ENCODE measurements at places on chromosomes 12 and 14. TPM values are rescaled to one million over a fixed set of nuclear protein-coding genes. Genes with fewer than 3 reads are reported as not detected.

Gene ENDOU
- total RNA-seq: not detected

Gene BCL2L14
- total RNA-seq: 10.4 TPM

DNA sequence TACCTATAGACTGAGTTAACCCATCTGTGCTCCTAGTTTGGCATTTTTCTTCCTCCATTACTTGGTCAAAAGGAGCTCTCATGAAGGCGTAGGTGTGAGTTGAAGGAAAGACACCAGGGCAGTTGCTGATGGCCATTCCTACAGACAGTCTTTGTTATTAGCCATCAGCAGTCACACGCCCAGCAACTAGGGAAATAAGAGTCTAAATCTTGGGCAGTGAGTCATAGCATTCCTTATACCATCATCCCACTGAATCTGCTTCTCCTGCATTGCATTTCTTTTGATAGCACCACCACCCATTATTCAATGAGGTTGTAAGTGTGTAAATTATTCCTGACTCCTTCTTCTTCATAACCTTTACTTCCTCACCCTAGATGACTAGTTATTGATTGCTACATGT, 150.9 kb upstream of the IGF1 start:
- no peak for DNase-seq

- no peak for DNase-seq
Measured at GRCh38 chr12:63885401-63885800, 40.9 kb downstream of the SRGAP1 start.

GRCh38 chr12:57834086-57834876, 12.2 kb downstream of the CTDSP2 start:
- DNase-seq: no peak

DNA sequence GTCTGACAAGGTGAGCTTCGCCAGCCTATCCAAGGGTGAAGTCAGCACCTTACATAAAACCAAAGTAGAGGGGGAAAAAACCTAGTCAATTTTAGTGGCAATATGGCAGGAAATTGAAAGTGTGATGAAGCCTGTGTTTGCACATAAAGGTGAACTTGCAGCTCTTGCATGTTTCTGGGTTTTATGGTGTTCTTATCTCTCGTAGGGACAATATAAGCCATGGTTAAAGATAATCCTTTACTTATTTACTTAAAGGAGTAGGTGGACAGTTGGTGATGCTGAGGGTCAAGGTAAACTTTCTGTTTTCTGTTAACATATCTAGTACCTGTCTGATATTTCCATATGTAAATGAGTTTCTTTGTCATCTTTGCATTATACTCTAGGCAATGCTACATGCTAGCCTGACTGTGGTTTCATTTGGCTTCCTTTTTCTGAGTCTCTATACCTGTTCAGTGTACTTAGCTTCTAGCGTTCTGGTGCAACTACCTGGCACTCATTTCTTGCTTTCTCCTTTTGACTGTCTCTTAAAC, 32.8 kb downstream of the CCDC91 start:
- no peak for DNase-seq

GRCh38 chr14:31560759-31561154, 447 bp upstream of the NUBPL start:
- DNase-seq: no peak

All from activated T-helper 1 cell treated with anti-CD3 and anti-CD28 coated beads, Interleukin-12 subunit alpha, Interleukin-12 subunit beta, Interleukin-2, Interleukin-4 antibody, amounts not matched to agents 30 ng/mL and 10 ng/mL and 1 ng/mL, durations not matched to agents 14 hours and 24 hours and 36 hours (primary cell).